ENCODE measurements at places on chromosomes 4 and X.

GRCh38 chrX:139156356-139156755, 374.2 kb upstream of the F9 start:
- no peak for DNase-seq

- no peak for DNase-seq
Observed at GRCh38 chrX:152993933-152994332, at the start of gene PNMA5. TSS of gene PNMA5 (minus strand) at chrX:152994116. CDS start at chrX:152991598, 2,518 bp downstream.

DNA sequence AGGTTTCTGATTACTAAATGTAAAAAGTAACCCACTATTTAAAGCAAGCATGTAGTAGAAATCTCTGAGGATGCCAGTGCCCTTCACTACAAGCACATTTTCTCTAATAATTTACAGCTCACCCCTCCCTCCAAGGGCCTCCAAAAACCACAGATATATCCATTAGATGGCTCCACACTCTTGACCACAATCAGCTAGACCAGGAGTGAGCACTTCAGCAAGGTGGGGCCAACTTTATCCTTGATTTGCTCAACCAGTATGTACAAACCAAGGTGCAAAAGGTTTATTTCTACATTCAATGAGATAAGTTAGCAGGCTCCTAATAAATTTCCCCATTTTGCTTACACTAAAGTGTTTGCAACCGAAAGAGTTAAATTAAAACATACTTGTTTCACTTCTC, 35.8 kb downstream of the RFC1 start:
- DNase-seq: no peak

GRCh38 chrX:153762626-153763173, 1.3 kb upstream of the PLXNB3 start:
- no peak for DNase-seq

- no peak for DNase-seq
Observed at GRCh38 chrX:42678133-42678532, 99.8 kb downstream of the PPP1R2C start.

Data from CD4-positive, alpha-beta T cell treated with Interleukin-2 at 100 ng/mL for 4 hours (primary cell).